HuH-7.5 (cell line): ENCODE measurements at places on chromosomes 16 and 17.

DNA sequence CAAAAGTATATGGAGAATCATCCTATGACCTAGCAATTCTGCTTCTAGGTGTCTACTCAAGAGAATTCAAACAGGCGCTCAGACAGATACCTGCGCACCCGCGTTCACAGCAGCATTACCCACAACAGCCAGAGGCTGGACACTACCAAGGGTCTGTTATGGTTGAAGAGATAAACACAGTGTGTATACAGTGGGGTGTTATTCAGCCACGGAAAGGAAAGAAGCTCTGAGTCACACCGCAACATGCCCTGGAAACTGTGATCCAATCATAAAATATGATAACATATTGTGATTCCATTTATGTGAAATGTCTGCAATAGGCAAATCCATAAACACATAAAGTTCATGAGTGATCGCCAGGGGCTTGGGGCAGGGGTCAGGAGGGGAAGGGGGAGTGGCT is 18.0 kb upstream of the JPH3 start:
- DNase-seq = no peak

DNA sequence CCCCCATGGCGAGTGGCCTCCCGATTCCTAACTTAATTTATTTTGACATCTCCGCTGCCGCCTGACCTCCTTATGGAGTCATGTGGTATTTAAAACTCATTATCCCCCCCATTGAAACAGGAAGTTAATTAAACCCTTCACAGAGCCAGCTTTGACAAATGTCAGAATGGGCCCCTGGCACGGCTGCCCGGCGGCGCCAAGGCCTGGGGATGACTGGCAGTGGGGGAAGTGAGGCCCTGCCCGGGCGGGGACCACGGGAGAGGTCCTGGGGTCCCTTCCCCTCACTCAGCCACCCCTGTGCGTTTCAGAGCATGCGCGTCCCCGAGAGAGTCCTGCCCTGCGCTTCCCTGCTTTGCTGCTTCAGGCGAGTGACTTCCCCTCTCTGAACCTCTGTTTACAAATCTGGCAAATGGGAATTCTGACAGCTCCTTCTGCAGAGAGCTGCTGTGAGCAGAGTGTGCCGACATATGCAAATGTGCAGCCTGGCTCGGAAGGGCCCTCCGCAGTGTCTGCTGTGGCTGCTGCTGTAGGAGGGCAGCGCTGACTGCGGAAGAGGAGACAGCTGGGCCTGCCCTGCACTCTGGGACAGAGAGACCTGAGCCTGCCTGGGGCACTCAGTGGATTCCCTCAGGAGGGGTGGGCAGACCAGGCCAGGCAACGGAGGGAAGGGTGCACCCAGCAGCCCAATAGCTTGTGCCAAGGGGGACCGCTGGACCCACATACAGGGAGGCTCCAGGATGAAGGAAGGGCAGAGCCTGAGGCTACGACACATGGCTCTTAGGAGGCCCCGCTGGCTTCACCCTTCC is 4.4 kb upstream of the ZFPM1 start:
- no peak for DNase-seq

DNA sequence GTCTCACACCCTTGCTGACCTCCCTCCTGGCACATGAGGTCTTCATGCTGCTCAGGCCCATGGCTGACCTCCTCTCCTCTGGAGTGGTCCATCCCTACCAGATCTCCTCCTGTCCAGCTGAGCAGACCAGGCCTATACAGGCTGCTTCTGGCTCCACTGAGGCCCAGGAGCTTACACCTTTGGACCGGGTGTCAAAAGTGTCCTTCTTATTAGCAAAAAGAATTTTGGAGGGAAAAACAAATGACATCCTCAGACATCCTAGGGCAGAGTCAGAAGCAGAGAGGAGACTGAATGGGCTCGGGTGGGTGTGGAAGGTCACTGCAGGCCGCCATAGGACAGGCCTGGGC is 38.1 kb downstream of the WSB1 start:
- DNase-seq = no peak

- DNase-seq = no peak
Observed at GRCh38 chr17:44417553-44417952, 28.1 kb upstream of the ITGA2B start.

DNA sequence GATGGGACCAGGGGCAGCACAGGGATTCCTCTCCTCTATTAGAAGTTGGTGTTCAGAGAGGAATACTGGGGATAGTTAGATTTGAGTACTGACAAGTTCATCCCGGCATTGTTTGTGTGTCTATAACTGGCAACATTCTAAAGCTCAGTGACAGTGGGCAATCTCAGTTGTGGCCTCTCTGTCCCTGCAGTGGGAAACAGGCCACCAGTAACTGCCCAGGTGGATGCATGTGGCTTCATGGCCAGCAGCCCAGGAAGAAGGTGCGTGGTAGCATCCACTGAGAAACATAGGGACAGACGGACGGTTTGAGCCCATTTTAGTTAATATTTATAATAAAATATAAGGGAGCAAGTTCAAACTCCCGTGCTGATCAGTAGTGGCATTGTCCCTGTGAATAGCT is 51.5 kb downstream of the B9D1 start:
- DNase-seq = no peak

DNA sequence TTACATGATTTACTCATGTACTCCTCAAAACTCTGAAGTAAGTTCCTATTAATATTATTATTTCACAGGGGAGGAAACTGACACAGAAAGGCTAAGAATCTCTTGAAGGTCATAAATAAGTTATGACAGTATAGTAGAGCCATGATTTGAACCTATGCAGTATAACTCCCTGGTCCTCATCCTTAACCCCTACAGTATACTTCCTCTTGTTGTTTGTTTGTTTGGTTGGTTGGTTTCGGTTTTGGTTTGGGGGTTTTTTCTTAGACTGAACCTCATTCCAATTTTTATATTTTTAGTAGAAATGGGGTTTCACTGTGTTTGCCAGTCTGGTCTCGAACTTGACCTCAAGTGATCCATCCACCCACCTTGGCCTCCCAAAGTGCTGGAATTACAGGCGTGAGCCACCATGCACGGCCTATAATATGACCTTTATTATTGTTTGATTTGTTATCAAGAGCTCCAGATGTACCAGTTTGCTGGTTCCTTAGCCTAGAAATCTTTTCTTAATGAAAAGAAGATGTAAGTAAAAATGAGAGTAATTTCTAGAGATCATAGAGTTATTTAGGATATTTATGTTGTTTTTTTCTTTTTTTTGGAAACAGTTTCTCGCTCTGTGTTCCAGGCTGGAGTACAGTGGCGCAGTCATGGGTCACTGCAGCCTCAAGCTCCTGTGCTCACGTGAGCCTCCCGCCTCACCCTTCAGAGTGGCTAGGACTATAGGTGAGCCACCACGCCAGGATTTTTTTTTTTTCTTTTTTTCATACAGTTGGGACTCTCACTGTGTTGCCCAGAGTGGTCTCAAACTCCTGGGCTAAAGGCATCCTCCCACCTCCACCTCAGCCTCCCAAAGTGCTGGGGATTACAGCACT is 4.8 kb downstream of the PRR11 start:
- DNase-seq = no peak

- no peak for DNase-seq
Observed at GRCh38 chr17:44909681-44910144, 5.6 kb downstream of the GFAP start.

DNA sequence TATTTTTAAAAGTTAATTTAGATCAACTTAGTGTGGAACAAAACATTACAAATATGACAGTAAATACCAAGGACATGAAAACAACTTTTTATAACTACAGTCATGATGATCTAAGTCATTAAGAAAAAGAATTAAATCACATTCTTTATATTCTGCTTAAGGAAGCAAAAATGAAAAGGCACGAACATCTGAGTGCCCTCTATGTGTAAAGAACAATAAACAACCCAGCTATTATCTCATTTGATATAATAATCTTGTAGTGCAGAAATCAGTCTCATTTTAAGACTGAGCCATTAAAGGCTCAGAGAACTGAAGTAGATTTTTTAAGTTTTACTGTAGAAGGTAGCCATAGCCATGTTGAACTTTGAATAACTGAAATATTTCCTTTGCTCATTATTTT is 13.4 kb downstream of the MYO1D start:
- DNase-seq = no peak
